ENCODE measurements at places on chromosomes 4 and X. TPM values are rescaled to one million over a fixed set of nuclear protein-coding genes. Genes with fewer than 3 reads are reported as not detected.

DNA sequence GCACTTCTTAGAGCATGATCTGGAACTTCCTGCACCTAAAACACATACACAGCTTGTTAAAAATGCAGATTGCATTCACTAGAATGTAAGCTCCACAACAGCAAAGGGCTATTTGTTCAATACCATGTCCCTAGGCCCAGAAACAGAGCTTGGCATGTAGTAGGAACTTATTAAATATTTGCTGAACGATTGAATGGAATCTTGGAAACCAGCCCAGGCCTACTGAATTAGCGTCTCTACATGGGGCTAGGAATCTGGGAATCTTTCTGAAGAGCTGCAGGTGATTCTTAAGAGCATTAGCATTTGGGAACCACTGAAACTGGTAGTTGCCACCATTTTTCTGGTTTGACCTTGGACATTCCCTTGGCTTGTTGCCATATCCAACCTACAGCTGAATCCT, 234.1 kb downstream of the STIM2 start:
- DNase-seq, result no peak

DNA sequence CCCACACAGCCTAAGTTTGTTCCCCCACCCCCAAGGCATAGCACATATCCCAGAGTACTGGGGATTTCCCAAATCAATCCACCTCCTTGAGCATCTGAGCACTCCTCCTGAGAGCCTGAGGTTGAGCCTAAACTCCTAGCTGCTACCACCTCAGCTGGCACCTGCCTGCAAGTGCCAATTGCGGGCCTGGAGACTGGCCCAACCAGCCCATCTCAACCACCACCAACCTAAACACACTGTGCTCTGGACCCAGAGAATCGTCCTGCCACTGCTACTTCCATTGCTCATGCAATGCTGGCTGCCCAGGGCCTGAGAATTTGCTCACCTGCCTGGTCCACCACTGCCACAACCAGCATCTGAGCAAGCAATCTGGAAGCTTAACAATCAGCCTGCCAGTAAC, 177.1 kb downstream of the FGF13 start:
- no peak for DNase-seq

UGT2B7 gene
- total RNA-seq, result 0.08 TPM

- DNase-seq, result peak; percentile 3
Observed at GRCh38 chrX:12349201-12349600, 210.9 kb downstream of the FRMPD4 start.

Data from HT-29 (cell line).